ENCODE measurements at places on chromosomes 6 and 20. TPM values are rescaled to one million over a fixed set of nuclear protein-coding genes. Genes with fewer than 3 reads are reported as not detected.

The PSORS1C2 gene
- 0.40 TPM for total RNA-seq

The CAPN11 gene
- total RNA-seq = 0.12 TPM

The FAM8A1 gene
- total RNA-seq = 7.6 TPM

The LY6G6D gene
- not detected for total RNA-seq

The PTPRT gene
- 0.08 TPM for total RNA-seq

Data from esophagus mucosa (tissue), 1 donor.